NCI-H226 (cell line): ENCODE measurements at places on chromosomes 5 and 9.

DNA sequence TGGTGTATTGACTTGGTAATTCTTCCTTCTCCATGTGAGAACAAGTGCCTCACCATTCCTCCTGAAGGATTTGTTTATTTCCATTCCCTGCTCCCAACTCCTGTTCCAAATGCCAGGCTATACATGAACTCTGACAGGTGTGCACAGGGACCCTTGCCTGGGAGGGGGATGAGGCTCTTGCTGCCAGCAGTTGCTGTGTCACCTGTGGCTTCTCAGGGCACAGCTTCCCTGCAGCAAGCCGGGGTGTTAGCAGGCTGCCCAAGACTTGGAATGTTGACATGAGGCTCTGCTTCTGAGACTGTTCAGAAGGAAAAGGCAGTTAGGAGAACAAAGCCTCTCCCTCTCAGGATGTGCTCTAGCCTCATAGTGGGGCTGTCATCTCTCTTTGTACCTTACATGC, 131.3 kb downstream of the DOCK2 start:
- no peak for DNase-seq

- DNase-seq: no peak
Measured at GRCh38 chr5:139998837-139999236, 44.3 kb downstream of the NRG2 start.

DNA sequence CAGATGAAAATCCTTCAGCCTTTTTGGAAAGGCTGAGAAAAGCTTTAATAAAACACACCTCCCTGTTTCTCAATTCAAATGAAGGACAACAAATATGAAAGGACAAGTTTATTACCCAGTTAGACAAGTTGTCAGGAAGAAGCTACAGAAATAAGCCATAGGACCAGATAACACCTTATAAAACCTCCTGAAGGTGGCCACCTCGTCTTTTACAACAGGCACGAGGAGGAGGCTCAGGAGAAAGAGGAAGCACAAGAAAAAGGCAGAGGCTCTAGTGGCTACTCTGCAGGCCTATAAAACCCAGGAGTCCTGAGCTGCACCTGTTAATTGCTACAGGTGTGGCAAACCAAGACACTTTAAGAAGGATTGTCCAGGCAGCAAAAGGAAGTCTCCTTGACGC, 352.1 kb upstream of the CDH18 start:
- no peak for DNase-seq

DNA sequence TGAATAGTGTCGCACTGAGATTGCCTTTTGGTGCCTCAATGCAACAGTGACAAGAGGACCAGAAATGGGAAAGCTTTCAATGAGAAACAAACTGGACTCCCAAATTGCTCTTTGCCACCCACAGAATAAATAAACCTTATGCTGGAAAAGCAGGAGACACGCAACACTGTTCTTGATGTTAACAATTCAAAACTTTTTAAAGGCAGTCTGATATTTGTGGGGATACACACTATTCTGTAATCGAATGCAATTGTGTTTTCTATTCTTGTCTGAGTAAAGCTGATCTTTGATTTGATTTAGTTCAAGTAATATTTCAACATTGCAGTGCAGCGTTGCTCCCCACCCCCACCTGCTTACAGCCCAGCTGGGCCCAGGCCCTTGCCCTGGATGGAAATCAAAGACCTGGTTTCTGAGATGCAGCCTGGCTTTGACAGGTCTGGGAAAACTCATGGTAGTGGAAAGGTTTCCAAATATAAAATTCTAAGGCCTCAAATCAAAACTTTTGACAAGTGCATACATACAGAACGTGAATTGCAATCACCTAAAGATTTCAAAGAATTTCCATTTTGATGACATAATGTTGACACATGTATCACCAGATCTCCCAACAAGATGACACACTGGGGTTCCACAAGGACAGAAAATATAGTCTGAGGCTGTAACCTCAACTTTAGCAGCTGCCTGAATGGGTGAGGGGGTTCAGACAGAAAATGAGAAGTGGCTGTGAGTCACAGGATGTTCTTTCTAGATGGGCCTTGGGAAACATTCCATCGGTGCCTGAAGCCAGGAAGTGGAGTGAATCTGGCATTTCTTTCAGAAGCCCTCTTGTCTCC, 55.1 kb downstream of the ABCA1 start:
- DNase-seq: peak; percentile 89

DNA sequence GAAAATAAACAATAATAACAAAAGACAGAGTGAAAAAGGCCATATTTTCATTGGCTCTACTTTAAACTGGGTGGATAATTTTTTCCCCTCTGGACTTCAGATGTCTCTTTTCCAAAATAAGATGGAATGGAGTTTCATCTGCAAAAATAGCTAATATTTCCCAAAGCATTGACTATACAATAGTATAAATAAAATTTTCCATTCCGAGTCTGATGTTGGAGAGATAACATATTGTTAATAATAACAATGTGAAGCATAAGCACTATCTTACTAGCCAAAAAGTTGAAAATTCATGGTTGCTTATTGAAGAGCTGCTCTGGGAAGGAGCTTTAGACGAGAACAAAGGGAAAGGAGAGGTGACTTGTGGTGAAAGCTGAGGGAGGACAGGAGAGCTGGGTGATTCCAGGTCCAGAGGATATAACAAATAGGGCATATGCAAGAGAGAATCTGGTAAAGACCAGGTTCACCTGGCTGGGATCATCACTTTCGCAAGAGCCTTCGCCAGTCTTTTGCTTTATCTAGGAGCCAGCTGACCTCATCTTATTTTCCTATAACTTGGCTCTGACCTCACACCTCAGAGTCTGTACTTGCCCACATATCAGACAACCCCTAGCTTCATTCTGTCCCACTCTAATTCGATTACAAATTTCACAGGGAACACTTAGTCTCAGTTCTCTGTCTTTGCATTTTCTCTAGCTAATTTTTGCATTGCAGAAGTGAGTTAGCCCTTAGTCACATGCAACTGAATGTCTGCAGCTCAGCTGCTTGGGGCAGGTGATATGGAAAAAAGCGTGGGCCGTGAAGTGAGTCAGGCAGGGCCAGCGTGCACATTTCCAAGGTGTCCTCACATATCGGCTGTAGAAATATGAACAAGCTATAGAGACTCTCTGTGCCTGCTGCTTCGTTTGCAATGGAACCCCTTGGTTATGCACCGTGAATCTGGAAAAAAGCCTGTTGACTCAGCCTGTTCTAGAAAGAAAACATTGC, 7.6 kb upstream of the ZNF474 start:
- DNase-seq: peak; percentile 33
